ENCODE measurements at places on chromosomes 4 and X.

DNA sequence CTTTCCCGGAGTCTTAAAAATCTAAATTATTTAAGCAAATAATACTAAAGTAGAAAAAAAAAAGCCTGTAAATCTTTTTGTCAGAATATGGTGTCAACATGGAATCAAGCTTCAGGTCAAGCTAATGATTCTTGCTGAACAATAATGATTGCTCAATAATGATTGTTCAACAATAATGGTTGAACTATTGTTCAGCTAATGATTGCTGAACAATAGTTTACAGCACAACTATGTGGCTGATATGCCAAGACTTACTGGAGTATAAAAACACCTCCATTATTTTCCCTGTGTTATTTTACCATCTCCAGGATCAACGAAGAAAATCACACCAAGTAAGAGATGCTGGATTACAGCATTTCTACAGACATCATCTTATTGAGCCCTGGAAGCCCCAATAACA, 35.1 kb upstream of the SMIM31 start:
- no peak for DNase-seq

DNA sequence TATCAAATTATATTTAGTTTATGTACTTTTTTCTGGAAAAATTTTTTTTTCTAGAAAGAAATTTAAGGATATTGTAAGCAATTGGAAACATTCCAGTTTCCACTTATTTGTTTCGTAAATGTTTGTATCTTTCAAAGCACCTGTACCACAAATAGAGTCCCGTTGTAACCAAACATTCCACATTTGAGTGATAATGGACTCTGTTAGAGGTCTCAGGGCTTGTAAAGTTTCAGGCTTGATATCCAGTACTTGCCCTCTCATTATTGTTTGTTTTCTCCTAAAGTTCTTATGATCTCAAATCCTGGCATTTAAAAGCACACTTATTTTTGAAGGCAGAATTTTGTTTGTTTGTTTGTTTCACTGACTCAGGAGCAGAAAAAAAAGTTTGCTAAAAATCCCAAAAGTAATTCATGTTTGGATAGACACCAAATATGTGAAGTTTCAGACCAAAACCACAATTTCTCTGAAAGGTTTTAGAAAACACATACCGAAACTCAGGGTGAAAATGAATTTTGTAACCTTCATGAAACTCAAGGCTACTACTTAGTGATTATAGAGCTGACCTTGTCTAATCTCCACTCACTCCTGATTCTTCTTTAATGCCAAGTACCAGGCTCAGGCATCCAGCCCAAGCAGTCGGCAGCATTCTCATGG, 5.7 kb upstream of the TMEM192 start:
- DNase-seq = no peak

DNA sequence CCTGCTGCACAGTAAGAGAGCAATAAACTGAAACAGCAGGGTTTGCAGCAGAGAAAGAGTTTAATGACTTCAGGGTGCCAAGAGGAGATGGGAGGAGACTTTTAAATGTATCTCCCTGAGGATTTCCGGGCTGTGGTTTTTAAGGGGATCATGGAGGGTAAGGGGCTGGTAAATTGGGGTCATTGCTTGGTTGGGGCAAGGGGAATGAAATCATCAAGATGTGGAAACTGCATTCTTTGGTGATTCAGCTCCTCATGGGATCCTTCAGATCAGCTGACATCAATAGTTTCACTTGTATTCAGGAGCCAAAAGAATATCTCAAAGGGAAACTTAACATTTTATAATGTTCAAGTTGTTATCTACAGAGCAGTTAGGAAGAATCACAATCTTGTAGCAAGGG, 174.3 kb upstream of the ANXA10 start:
- DNase-seq = peak; percentile 63

DNA sequence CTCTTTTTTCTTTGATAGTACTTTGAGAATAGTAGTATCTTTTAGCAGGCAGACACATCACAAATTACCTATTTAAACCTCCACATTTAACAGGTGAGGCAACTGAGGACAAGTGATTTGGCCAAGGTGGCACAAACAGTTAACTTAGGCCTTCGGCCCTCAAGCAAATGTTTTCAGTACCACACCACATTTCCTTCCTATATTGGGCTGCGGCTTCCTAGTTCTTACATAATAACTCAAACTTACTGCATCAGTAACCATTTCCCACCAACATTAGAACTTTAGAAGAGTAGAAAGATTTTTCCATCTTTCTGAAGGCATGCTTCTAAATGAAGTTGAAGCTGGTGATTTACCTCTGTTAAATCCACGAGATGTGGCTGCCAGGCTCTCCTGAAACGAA, 63.2 kb upstream of the SLC4A4 start:
- no peak for DNase-seq

GRCh38 chr4:7943211-7943610, 3.5 kb upstream of the AFAP1 start:
- DNase-seq = no peak

- no peak for DNase-seq
Measured at GRCh38 chrX:18810416-18810815, 103.0 kb downstream of the PPEF1 start.

GRCh38 chrX:154750301-154751202, at the start of gene GAB3:
GAB3 (minus strand) TSS chrX:154751077; CDS start chrX:154751025, 52 bp downstream.
- no peak for DNase-seq

DNA sequence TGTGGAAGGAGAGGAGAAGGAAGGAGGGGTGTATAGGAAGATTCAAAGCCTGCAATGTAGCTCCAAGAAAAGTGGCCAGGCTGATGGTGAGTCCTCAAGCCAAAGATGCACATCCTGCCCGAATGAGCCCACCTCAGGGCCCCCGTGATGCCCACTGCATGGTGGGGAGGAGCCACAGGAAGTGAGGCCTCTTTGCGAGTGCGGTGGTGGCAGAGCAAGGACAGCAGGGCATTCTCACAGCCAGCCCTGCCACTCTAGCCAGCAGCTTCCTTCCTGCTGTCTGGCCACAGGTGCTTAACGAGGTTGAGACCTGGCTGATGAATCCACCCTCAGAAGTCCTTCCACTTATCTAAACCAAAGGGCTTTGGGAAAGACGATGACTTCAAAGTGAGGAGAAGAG, 55.8 kb downstream of the BCOR start:
- no peak for DNase-seq

DNA sequence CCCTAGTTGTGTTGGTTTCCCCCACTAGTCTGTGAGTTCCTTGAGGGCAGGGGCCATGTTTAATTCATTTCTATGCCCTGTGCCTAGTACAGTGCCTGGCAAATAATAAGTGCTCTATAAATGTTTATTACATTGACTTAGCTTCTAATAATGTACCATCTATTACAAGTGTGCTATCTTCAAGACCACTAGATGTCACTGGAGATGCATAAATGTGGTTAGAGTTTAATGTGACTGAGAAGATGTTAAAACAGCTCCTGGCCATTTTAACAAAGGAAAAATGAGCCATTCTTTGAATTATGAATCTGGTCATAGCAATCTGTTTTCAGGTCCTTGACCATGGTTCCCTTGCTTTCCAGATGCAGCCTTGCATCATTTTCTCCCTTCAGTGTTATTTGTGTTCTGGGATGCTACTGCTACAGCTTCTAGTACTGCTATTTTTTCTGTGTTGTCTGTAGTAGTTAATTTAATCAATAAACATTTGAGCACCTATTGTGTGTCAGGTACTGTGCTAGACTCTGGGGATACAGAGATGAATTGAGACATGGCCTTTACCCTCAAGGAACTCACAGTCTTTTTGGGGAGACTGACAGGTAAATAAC, 43.2 kb downstream of the SLC9A6 start:
- no peak for DNase-seq

DNA sequence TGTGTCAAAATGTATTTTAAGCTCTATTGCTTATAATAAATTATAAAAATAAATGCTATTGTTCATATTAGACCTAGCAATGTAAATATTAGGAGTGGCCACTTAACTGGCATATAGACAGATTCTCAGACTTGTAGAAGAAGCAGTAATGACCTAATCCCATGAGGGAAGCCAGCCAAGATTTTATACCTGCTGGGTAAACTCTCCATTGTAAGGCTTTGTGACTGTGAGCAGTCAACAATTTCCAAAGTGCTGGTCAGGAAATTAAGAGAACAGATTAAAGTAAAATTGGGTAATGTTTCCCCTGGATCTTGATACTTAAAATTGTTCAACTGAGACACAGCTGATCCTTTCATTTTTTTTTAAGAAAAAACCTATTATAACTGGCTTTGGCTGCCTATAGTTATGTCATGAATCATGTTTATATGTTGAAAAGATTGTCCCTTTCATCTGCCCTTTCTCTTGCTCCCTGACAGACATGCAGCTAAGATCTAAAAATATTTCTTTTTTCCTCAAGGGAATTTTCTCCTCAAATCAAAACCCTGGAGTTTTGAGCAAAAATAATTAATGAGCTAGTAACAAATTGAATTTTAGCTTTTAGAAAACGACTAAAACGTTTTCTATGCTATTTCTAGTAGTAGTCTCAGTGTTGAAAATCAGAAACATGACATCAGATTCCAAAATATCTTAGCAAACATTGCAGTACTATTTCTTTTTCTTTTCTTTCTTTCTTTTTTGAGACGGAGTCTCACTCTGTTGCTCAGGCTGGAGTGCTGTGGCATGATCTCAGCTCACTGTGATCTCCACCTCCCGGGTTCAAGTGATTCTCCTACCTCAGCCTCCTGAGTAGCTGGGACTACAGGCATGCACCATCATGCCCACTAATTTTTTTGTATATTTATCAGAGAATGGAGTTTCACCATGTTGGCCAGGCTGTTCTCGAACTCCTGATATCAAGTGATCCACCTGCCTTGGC, 77.9 kb downstream of the ADGRL3 start:
- DNase-seq = no peak

GRCh38 chr4:174228988-174229387, 54.5 kb downstream of the FBXO8 start:
- DNase-seq = no peak

DNA sequence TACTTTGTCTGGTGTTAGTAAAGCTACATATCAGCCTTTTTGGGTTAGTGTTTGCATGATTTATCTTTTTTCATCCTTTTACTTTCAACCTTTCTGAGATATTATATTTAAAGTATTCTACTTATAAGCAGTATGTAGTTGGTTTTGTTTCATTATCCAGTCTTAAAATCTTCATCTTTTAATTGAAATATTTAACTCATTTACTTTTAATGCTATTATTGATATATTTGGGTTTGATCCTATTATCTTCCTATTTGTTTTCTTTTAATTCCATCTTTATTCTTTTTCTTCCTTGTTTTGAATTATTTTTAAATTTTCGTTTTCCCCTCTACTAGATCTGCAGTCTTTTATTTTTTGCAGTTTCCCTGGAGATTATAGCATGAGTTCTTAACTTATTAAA, 44.0 kb downstream of the CLDN22 start:
- DNase-seq = no peak

- DNase-seq = no peak
Measured at GRCh38 chr4:110034026-110034393, 121.3 kb downstream of the EGF start.

DNA sequence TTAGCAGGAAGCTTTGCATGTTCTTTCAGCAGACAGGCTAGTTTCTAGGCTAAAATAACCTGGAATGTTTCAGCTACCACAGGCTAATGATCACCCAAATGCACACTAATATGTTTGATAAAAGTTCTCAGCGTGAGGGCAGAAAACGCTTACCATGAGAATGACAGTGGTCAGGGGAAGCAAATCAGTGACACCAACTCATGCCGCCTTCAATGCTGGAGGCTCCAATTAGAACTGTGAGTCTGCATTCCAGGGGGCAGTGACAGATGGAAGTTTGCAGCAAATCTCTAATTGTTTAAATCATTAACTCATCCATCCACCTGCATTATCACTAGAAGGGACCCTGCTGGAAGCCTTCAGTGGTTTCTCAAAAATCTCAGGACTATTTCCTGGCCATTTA, 43.2 kb downstream of the ANOS1 start:
- no peak for DNase-seq

DNA sequence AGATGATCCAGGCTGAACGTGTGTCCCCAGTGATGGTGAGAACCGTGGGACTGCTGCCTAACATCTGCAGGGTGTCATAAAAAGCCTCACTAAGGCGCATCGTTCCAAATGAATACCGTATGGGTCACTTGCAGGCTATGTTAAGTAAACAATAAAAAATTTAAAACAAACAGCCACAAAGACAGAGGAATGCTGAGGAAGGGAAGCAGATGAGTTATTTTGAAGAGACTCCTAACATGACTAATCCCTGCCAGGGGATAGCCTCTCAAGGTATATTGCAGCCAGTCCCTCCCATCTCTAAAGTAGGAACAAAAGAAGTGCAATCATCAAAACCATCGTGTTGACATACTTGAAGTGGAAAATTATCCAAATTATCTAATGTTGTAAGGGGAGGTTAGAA, 83.8 kb downstream of the UNC5C start:
- peak; percentile 4 for DNase-seq

DNA sequence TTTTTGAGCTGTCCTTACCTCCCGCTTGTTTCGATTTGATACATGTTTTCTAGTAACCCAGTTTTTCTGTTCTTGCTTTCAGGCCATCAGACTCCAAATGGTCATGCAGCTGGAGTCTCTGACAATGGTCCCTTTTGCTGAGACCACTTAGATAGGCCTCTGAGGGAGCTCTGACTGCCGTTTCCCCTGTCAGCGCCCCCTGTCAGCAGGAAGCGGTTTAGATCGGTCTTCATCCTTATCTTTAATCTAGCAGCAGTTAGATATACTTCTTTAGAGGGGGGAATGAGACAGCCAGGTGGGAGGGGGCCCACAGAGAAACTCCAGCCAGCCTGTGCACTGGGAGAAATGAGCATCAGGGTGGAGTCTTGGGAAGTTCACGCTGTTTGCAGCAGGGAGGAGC, 457.9 kb downstream of the GPAT3 start:
- DNase-seq = no peak

DNA sequence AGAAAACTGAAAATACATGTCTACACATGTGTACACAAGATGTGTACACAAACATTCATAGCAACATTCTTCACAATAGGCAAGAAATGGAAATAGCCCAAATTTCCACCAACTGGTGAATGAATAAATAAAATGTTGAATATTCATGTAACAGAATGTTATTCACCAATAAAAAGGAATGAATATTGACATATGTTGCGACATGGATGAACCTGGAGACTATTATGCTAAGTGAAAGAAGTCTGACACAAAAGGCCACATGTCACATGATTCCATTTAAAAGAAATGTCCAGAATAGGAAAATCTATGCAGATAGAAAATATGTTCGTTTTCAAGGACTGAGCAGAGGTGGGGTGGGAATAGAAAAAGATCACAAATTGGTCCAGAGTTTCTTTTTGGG, 34.6 kb upstream of the LNX1 start:
- no peak for DNase-seq

GRCh38 chr4:186844059-186844681, 120.5 kb upstream of the FAT1 start:
- DNase-seq = peak; percentile 22

GRCh38 chrX:65300104-65300809, 234.3 kb downstream of the LAS1L start:
- no peak for DNase-seq

DNA sequence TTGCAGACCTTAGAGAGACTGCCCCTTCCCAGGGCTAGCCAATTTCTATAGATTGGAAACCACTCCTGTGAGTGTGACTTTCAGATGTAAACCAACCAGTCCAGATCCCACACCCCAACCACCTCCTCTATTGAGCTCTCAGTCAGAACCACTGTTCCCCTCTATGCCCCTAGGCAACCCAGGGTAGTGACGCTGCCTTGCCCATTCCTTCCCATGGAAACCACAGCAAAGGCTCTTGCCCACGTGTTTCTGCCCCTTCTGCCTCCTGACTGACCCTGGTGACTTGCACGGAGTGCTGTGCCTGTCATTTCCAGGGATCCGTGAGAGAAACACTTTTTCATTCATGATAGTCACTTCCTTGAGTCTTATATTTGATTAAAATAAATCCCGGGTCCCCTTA, 32.4 kb downstream of the CYTL1 start:
- DNase-seq = no peak

GRCh38 chrX:45804276-45804675, 603.6 kb upstream of the DIPK2B start:
- no peak for DNase-seq
